Kidney (tissue), 22 donors: ENCODE measurements at places on chromosomes 2 and 18. TPM values are rescaled to one million over a fixed set of nuclear protein-coding genes. Genes with fewer than 3 reads are reported as not detected.

Gene CHRND
- not detected for polyA plus RNA-seq

Gene CELF4
- polyA plus RNA-seq = 1.5 TPM

Gene ANKRD44
- 2.2 TPM for polyA plus RNA-seq

Gene ONECUT2
- polyA plus RNA-seq = 0.02 TPM

Gene ACVR1C
- polyA plus RNA-seq = 0.28 TPM

Gene ZNF892
- 0.34 TPM for polyA plus RNA-seq

Gene PMAIP1
- 0.71 TPM for polyA plus RNA-seq

Gene MEIS1
- polyA plus RNA-seq = 7.3 TPM

Gene AQP12B
- not detected for polyA plus RNA-seq

Gene EFR3B
- polyA plus RNA-seq = 0.39 TPM

DNA sequence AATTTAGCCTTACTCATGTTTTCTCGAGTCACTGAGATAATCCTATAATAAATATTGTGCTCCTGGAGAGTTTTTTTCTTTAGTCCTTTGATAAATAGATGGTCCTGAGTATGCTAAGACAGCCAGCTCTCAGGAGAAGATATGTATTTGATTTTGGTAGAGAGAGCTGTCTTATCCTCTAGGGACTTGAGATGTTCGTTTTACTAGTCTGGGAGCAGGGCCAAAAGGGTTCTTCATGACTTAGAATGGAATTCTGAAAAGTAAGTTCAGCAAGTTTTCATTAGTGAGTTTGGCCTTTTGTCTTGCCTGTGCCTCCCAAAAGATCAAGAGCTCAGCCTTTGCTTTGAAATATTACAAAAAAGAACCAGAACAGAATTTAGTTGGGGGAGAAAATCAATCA is 246.7 kb downstream of the BABAM2 start:
- no peak for DNase-seq

- DNase-seq = no peak
These were observed 102.5 kb upstream of the SLC35G4 start for GRCh38 chr18:11506856-11507255.

DNA sequence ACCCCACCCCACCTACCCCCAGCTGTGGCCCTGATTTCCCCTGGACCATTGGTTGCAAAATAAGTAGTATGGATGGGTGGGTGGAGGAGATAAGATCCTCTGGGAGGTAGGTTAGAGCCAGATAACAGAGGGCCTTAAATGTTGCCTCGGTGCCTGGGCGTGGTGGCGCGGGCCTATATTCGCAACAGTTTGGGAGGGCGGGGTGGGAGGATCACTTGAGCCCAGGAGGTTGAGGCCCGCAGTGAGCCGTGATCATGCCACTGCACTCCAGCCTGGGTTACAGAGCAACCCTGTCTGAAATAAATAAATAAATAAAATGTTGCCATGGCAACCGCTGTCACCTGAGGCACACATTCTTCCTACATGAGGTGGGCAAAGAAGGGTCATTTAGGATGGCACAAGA is 103.3 kb upstream of the GATA6 start:
- DNase-seq = no peak

DNA sequence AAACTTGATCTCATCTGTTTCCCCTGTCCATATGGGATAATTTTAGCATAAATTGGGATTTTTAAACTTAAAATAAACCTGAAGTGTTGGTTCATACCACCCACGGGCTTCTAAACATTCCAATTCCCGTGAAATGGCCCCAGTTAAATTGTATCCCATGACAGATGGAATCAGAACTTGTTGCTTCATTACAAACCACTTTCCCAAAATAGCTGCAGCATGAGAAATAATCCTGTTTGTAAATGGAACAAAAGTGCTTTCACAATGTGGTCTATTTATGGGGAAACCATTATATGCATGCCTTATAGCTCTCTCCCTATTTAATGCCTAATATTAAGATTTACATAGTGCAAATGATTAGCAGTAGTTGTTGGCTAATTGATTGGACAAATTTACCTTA is 15.9 kb downstream of the SCG2 start:
- no peak for DNase-seq

DNA sequence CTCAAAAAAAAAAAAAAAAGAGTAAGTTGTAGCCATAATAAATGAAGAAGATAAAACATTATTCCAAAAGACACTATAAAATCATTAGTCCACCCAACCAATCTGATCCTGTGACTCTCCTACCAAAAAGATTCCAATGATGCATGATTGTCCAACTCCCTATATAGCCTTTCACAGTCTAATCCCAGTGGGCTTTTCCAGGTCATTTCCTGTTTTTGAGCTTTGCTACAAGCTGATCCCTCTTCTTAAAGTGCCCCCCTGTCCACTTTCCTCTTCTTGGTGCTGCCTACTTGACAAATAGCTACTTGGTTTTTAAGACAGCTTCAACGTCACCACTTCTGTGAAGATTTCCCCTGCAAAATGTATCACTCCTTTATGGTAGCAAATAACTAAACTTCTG is 88.4 kb downstream of the SEMA4F start:
- no peak for DNase-seq

GRCh38 chr2:104434318-104434792 is 419.6 kb upstream of the POU3F3 start:
- peak; percentile 71 for DNase-seq

DNA sequence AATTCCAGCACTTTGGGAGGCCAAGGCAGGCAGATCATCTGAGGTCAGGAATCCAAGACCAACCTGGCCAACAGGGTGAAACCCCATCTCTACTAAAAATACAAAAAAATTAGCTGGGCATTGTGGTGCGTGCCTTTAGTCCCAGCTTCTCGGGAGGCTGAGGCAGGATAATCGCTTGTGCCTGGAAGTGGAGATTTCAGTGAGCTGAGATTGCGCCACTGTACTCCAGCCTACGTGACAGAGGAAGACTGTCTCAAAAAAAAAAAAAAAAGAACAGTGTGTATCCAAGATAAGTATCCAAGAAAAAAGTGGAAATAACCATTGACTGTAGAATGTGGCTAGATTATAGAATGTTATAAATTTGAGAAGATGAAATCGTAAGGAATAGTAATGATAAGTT is 142.1 kb downstream of the FAM124B start:
- no peak for DNase-seq

GRCh38 chr18:22314001-22314400 is 103.7 kb downstream of the CTAGE1 start:
- no peak for DNase-seq

DNA sequence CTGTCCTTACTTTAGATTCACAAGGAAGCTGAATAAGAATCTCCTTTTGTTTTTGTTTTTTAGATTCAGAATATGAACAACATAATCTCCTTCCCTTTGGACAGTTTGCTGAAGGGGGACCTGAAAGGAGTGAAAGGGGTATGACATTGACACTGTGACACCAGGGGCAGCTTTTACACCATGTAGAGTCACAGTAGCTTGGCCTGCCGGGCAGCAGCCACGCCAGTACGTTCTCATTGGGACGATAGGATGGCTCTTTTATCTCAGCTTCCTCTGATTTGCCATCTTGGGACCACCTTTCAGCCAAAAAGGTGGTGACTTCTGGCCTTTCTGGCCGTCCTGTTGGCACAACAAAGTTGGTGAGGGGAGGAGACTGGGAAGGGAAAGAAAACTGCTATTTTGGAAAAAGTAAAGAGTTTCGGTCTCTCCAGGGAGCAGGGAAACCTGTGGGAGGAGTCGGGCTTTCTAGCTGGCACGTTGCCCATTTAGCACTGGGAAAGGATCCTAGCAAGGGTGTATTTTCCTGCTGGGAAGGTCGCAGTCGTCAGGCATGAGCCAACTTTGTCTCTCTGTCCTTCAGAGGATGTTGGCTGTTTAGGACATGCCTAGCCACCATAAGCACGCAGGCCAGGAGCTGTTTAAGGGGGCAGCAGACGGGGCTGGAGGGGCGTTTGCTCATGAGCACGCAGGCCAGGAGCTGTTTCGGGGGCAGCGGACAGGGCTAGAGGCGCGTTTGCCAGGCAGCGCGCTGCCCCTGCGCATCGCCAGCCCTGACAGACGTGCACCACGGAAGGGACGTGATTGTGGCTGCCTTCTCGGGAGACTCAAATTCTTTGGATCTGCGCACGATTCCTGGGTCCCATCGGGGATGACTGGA is 104.6 kb downstream of the ITGB1BP1 start:
- no peak for DNase-seq

GRCh38 chr18:78430131-78430758 is 549.4 kb upstream of the SALL3 start:
- DNase-seq = no peak

GRCh38 chr2:165837122-165837521 is 43.1 kb upstream of the GALNT3 start:
- no peak for DNase-seq

GRCh38 chr2:210318891-210319290 is 3.9 kb upstream of the MYL1 start:
- no peak for DNase-seq

DNA sequence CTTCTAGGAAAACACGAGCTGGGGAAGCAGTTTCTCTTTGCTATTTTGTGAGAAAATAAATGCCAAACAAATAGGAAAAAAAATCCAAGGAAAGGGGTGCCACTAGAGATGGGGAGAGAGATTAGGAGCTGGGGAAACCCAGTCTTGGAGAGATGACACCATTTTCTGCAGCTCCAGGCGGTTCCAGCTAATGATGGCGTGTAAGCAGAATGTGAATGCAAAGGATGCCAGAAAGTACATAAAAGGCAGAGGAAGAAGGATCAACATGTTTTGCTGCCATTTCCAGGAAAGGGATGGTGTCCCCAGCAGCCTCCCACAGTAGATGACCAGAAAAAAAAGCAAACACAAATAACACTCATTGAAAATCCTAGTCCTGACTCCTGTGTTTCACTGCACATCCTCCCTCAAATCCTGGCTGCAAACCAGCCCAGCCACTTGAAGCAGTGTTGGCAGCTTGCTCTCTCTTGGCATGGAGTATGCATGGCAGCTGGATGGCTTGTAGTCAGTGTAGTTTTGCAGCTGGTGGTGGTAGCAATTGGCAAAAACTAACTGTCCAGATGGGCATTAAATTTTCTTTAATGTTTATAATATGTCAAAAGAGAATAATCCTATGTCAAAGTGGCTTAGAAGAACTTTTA is 93.6 kb downstream of the FTCDNL1 start:
- no peak for DNase-seq

DNA sequence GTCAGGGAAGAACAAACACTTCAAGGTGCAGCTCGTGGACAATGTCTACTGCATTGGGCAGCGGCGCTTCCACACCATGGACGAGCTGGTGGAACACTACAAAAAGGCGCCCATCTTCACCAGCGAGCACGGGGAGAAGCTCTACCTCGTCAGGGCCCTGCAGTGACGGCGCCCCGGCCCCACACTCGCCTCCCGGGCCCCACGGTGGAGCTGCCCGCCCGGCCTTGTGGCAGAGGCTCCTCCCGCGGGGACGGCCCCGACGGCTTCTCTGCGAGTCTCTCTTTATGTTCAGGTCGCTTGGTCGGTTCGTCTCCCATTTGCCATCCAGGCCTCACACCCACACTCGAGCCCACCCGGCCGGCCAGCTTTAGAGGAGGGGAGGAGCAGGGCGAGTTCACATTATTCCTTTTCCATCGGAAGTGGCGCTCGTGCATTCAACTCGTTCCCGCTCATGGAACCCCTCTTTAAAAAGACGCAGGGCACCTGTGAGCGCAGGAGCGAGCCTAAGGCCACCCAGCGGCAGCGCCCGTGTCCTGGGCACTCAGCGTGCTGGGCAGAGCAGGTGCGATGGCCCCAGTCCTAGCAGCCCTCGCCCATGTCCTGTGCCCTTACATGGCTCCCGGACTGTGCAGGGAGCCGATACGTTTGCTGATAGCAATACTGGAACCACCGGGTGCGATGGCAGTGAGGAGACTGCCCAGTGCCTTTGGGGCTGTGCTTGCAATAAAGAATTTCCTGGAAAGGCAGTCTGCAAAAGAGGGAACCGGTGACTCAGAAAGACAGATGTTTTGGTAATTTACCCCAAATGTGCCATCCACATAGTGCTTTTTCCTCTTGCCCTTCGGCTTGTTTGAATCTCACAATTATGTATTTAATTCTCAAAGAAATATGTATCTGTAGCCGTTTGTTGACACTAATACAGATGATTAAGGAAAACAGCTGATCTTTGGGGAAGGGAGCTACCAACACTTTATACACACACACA is 148.6 kb downstream of the NCK2 start:
- no peak for DNase-seq

- no peak for DNase-seq
These were observed 148.5 kb downstream of the MGAT5 start for GRCh38 chr2:134402410-134402809.

DNA sequence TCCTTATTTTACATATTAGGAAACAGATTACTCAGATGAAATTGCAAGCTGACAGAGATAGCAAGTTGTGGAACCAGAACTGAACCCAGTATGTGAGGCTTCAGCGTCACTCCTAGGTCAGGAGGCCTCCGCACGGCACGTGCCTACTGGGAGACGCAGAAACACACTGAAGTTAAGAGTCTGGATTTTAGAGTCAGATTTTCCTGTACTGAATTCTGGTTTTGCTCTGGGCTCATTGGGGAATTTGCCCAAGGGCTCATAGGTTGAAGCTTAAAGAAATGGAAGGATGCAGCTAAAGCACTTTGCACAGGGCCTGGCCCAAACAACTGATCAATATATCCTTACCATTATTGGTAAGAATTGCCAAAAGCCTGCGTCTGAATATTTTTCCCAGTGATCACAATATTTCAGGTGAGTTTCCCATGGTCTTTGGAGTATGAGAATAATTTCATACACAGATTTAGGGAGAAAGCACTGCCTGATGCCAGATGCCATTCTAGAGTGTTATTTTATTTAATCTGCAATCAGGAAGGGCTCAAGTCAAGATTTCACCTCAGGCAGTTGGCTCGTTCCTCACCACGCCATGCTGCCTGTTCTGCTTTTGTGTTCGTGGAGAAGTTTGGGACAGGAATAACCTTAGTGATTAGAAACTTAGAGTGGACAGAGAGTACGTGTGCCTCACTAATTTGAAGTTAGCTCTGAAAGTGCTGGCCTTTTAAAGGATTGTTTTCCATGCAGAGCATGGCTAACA is 331.9 kb downstream of the MYCN start:
- no peak for DNase-seq

DNA sequence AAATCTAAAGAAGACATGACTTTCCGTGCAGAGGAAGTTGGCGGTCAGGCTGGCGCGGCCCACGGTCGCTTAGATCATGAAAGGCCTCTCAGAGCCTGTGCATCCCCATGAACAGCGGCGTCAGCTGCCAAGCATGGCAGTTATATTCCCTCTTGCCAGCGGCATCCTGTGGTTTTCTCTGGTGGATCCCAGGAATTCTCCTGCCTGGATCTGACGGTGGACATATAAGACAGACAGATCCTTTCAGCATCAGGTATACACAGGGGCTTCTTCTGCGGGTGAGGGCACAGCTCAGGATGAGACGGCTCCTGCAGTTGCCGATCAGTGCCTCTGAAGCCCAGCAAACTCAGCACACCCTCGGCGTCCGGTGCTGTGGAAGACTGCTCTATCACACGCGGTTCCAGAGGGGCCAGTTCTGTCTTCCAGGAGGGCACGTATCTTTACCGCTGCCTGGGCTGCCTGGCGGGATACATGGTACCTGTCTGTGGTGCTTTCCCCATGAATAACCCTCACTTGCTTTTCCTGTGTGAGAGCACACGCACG is 157.8 kb downstream of the LDLRAD4 start:
- DNase-seq = no peak

GRCh38 chr2:197304556-197305011 is 6.0 kb downstream of the ANKRD44 start:
- DNase-seq = no peak
